Endothelial cell of umbilical vein (primary cell): ENCODE measurements at places on chromosomes 5 and 9. TPM values are rescaled to one million over a fixed set of nuclear protein-coding genes. Genes with fewer than 3 reads are reported as not detected.
A peak's percentile ranks its signal among the peaks of the same experiment; 100 is the strongest.

PTPRD gene
- total RNA-seq = 5.5 and 23.2 TPM in 2 replicates

SLC23A1 gene
- not detected in 2 replicates for total RNA-seq

PCSK5 gene
- 4.8 and 5.1 TPM in 2 replicates for total RNA-seq

PHYHD1 gene
- total RNA-seq = 0.30 and 1.8 TPM in 2 replicates

ACTBL2 gene
- not detected in 2 replicates for total RNA-seq

EIF4EBP3 gene
- total RNA-seq = 7.6 and 8.8 TPM in 2 replicates

DNA sequence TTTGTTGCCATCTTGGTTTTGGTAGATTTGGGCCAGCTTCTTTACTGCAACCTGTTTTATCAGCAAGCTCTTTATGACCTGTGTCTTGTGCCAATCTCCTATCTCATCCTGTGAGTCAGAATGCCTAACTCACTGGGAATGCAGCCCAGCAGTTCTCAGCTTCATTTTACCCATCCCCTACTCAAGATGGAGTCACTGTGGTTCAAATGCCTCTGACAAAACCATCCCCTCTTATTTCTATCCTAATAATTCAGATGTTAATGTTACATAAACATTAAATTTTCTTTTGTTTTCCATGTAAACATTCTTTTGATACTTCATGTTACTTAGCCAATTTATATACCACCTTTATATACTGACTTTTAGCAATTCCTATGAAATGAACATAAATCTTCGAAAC lies 746.3 kb downstream of the CDH18 start:
- peaks cover 22% of the 10 kb centered on the region for H3K4me1 ChIP-seq
- H3K27ac ChIP-seq = no peak overlapping the region
- no peak overlapping the region for H3K4me3 ChIP-seq

GRCh38 chr5:177022386-177023302 lies at the start of gene ZNF346:
TSS of gene ZNF346 (plus strand) at chr5:177022696. CDS start at chr5:177022739, 43 bp downstream.
- H3K4me1 ChIP-seq = peaks cover 9% of the 10 kb centered on the region
- H3K27me3 ChIP-seq = no peaks in the 10 kb centered on the region
- H3K4me3 ChIP-seq = peak within 1 kb of the TSS; percentile 94
- peak within 1 kb of the TSS; percentile 51 for H3K27ac ChIP-seq
- H3K36me3 ChIP-seq = no peaks in the 10 kb centered on the region

DNA sequence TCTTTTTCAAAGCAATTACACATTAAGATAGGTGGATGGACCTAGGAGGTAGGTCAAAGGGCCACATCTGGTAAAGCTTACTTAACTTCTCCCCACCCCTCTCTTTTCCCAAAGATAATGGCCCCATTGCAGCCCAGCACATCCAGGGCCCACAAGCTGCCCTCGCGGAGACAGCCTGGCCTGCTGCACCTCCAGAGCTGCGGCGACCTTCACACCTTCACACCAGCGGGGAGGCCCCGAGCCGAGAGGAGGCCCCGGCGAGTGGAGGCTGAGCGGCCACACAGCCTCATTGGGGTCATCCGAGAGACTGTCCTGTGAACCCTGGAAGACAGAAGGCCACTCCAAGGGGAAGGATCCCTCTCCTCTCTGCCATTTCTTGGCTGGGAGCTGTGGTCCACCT lies 66.5 kb downstream of the ENTREP1 start:
- peaks cover 2% of the 10 kb centered on the region for H3K4me1 ChIP-seq
- no peak overlapping the region for H3K27ac ChIP-seq
- no peaks in the 10 kb centered on the region for H3K36me3 ChIP-seq

DNA sequence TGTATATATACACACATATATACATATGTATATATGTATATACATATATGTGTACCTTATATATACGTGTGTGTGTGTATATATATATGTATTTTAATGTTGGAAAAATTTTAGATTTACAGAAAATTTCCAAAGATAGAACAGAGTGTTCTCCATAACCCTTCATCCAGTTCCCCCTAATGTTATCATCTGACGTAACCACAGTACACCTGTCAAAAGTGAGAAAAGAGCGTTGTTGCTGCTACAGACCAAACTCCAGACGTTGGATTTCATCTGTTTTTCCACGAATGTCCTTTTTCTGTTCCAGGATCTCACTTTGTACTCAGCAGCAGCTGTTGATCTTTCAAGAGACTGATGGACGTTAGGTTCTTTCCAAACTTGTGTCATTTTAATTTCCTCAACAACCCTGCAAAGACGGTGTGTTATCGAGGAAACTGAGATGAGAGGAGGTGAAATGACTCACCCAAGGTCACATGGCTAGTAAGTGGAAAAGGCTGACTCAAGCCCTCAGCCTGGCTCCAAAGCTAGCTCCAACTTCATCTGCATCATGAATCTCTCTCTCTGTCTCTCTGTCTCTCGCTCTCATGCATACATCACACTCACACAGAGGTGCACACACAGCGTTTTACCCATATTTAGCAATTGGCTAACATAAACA lies 17.0 kb upstream of the NTNG2 start:
- H3K36me3 ChIP-seq = no peaks in the 10 kb centered on the region
- no peak overlapping the region for H3K27ac ChIP-seq
- no peak overlapping the region for H3K4me3 ChIP-seq

DNA sequence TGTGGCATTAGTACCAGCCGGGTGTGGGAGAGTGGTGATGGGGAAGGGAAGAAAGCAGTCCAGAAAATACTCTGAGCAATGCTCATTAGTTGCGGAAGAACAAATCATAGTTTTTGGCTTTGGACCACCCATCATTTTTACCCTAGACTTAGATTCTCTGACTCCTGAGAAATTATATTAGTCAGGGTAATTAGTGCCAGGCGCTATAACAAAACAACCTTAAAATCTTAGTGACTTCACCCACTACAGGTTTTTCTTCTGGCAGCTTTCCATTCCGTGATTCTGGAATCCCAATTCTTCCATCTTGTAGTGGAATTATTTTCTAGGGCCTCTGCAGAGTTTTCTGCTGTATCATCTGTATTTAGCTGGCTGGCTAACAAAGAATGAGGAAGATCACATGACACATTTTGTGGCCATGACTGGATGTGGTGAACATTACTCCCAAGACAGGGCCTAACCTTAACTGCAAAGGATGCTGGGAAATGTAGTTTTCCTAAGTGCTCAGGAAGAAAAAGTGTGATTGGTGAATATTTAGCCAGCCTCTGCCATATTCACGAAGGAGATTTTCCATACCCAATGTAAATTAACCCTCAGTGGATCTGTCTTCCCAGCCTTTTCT lies 373.0 kb upstream of the MEF2C start:
- DNase-seq = peak; percentile 8
- H3K4me3 ChIP-seq = no peak overlapping the region
- no peak overlapping the region for H3K27ac ChIP-seq

DNA sequence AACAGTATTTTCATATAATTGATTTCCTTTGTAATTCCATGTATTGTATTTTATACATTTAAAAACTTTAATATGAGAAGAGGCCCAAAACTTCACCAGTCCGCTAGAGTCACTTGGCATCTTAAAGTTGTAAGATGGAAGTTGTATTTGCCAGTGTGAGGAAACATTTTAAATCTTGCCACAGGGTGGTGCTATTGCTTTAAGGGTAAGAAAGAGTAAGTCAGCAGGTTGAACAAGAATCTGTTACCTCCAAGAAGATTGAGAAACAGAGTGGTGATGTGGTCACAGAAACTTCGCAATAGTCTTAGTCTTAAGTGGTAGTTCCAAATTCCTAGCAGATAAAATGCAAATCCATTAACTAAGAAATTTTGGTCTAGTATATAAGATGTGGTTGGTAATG lies 39.8 kb upstream of the RANBP6 start:
- no peaks in the 10 kb centered on the region for H3K4me1 ChIP-seq
- no peak overlapping the region for H3K4me3 ChIP-seq
- no peak overlapping the region for H3K27ac ChIP-seq
- peak; percentile 91 for DNase-seq
- H3K36me3 ChIP-seq = no peaks in the 10 kb centered on the region
- H3K27me3 ChIP-seq = no peaks in the 10 kb centered on the region

- H3K36me3 ChIP-seq = no peaks in the 10 kb centered on the region
- no peaks in the 10 kb centered on the region for H3K4me1 ChIP-seq
- H3K4me3 ChIP-seq = no peak overlapping the region
- H3K27ac ChIP-seq = no peak overlapping the region
Observed at GRCh38 chr5:109946610-109947009, 256.9 kb downstream of the MAN2A1 start.

- peak overlapping the region; percentile 67 for H3K27ac ChIP-seq
- H3K36me3 ChIP-seq = no peaks in the 10 kb centered on the region
- peaks cover 57% of the 10 kb centered on the region for H3K4me1 ChIP-seq
- H3K27me3 ChIP-seq = no peaks in the 10 kb centered on the region
- H3K4me3 ChIP-seq = no peak overlapping the region
Observed at GRCh38 chr5:160466889-160467554, 45.4 kb downstream of the PTTG1 start.

GRCh38 chr9:111871499-111871855 lies 25.1 kb upstream of the UGCG start:
- H3K4me3 ChIP-seq = no peak overlapping the region
- peaks cover 12% of the 10 kb centered on the region for H3K4me1 ChIP-seq
- H3K36me3 ChIP-seq = no peaks in the 10 kb centered on the region
- DNase-seq = no peak

GRCh38 chr9:117682955-117683710 lies 21.1 kb upstream of the TLR4 start:
- no peak overlapping the region for H3K4me3 ChIP-seq
- H3K27me3 ChIP-seq = no peaks in the 10 kb centered on the region
- H3K36me3 ChIP-seq = no peaks in the 10 kb centered on the region
- peaks cover 32% of the 10 kb centered on the region for H3K4me1 ChIP-seq
- DNase-seq = peak; percentile 48

GRCh38 chr5:126846344-126846743 lies 69.4 kb downstream of the LMNB1 start:
- H3K4me1 ChIP-seq = peaks cover 20% of the 10 kb centered on the region
- H3K27ac ChIP-seq = no peak overlapping the region
- H3K36me3 ChIP-seq = no peaks in the 10 kb centered on the region
- H3K27me3 ChIP-seq = no peaks in the 10 kb centered on the region
- peak; percentile 35 for DNase-seq

GRCh38 chr9:84322828-84323227 lies 17.7 kb downstream of the SLC28A3 start:
- H3K36me3 ChIP-seq = no peaks in the 10 kb centered on the region
- H3K27ac ChIP-seq = no peak overlapping the region
- no peak overlapping the region for H3K4me3 ChIP-seq

GRCh38 chr5:33258553-33258952 lies 182.2 kb upstream of the TARS1 start:
- DNase-seq = no peak
- H3K27ac ChIP-seq = no peak overlapping the region
- H3K4me1 ChIP-seq = peaks cover 9% of the 10 kb centered on the region
- no peaks in the 10 kb centered on the region for H3K36me3 ChIP-seq
- H3K4me3 ChIP-seq = no peak overlapping the region

GRCh38 chr9:111959468-111960359 lies 63.1 kb downstream of the UGCG start:
- H3K4me3 ChIP-seq = no peak overlapping the region
- DNase-seq = peak; percentile 51
- peaks cover 38% of the 10 kb centered on the region for H3K4me1 ChIP-seq
- no peaks in the 10 kb centered on the region for H3K27me3 ChIP-seq

GRCh38 chr9:135907006-135907430 lies 328 bp downstream of the CAMSAP1 start:
- H3K27ac ChIP-seq = peak overlapping the region; percentile 26
- peaks cover 2% of the 10 kb centered on the region for H3K36me3 ChIP-seq
- no peak for DNase-seq

DNA sequence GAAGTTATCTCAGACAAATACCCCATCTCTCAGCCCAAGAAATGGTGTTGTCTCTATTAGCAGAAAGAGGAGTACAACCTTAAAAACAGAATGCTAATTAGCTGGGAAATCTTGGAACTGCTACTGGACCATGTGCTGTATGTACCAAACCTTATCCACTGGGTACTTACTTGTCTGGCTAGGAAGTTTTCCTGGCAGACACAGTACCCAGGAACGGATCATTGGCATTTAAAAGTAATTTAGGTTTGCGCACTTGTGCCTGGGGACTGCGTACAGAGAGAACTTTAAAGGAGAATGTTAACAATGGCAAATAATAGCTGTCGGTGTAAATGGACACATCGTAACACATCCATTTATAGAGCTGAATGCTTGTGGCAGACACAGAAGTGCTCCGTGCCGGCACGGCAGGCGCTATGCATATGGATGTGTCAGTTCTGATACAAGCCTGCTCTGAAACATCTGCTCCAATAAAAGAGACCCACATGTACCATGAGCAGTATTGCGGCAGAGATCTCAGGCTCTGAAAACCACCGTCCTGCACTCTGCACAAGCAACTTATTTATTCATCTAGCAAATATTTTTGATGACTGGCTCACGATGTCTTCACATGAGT lies 290.6 kb upstream of the PANK3 start:
- no peak for DNase-seq
- H3K36me3 ChIP-seq = no peaks in the 10 kb centered on the region
- no peak overlapping the region for H3K4me3 ChIP-seq
- no peaks in the 10 kb centered on the region for H3K27me3 ChIP-seq
- no peaks in the 10 kb centered on the region for H3K4me1 ChIP-seq

DNA sequence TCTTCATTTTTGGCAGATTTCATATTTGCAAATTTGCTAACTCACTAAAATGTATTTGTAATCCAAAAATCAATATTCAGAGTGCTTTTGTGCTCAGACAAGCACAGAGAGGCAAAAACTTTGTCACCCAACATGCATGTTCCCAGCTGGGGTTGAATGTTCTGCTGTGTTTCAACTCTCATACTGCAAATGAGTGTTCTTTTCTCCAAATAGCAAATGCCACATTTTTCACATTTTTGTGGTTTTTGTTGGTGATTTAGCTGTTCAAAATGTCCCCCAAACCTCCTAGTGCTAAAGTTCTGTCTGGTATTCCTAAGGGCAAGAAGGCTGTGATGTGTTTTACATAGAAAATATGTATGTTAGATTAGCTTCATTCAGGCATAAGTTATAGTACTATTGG lies 87.3 kb upstream of the PCSK5 start:
- H3K27me3 ChIP-seq = no peaks in the 10 kb centered on the region
- no peaks in the 10 kb centered on the region for H3K4me1 ChIP-seq
- no peak overlapping the region for H3K4me3 ChIP-seq

- H3K36me3 ChIP-seq = no peaks in the 10 kb centered on the region
- H3K27me3 ChIP-seq = peaks cover 6% of the 10 kb centered on the region
- no peak overlapping the region for H3K4me3 ChIP-seq
- no peaks in the 10 kb centered on the region for H3K4me1 ChIP-seq
- no peak overlapping the region for H3K27ac ChIP-seq
Observed at GRCh38 chr5:167576126-167576525, 715.3 kb upstream of the WWC1 start.

- H3K27me3 ChIP-seq = no peaks in the 10 kb centered on the region
- no peaks in the 10 kb centered on the region for H3K36me3 ChIP-seq
- H3K27ac ChIP-seq = no peak overlapping the region
- no peak for DNase-seq
Observed at GRCh38 chr9:116145036-116145435, 8.6 kb upstream of the PAPPA start.

GRCh38 chr5:93054424-93055163 lies 526.4 kb downstream of the NR2F1-AS1 start:
- H3K4me1 ChIP-seq = no peaks in the 10 kb centered on the region
- no peaks in the 10 kb centered on the region for H3K27me3 ChIP-seq
- no peak overlapping the region for H3K4me3 ChIP-seq
- no peaks in the 10 kb centered on the region for H3K36me3 ChIP-seq

DNA sequence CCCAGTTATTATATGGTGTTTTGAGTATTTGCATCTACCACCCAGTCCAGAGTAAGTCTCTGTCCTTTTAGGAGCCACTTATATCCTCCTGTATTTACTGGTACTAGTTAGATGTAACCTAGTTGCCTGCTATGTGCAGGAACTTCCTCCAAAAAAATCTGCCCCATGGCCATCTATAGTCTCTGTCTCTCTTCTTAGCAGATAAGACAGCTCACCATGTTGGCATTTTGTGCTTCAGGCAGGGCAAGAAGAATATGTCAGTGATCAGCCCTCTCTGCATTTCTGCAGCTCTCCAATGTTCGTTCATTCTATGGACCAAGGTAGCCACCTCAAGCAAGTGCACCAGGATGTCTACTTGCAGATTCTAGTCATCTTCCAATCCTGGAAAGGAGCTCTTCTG lies 446.5 kb downstream of the TLE1 start:
- no peak overlapping the region for H3K4me3 ChIP-seq
- H3K27ac ChIP-seq = no peak overlapping the region
- H3K27me3 ChIP-seq = no peaks in the 10 kb centered on the region
- H3K36me3 ChIP-seq = no peaks in the 10 kb centered on the region
